Common myeloid progenitor, CD34-positive (primary cell): ENCODE measurements at places on chromosomes 4 and X.

GRCh38 chr4:87073199-87074120 is 138.6 kb downstream of the AFF1 start:
- peak; percentile 64 for DNase-seq

GRCh38 chrX:105502336-105502735 is 281.8 kb upstream of the TEX13A start:
- no peak for DNase-seq

GRCh38 chr4:118410138-118410537 is 57.3 kb upstream of the PRSS12 start:
- DNase-seq = no peak

DNA sequence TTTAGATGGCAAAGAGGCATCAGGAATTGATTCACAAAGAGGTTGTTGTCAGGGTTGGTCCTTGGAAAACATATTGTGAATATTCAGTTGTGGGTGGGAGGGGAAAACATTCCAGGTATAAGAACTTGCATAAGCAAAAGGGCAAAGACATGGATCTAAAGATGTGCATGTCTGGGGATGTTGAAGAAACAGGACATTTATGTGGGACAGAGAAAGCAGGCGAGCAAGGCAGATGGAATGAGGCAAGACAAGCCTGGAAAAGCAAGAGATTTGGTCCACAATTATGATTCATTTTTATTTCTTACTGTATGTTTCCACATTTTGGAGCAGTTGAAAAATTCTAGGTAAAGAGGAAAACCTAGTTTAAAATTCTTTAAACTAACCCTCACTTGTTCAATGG is 134.9 kb upstream of the CXXC4 start:
- DNase-seq = no peak

DNA sequence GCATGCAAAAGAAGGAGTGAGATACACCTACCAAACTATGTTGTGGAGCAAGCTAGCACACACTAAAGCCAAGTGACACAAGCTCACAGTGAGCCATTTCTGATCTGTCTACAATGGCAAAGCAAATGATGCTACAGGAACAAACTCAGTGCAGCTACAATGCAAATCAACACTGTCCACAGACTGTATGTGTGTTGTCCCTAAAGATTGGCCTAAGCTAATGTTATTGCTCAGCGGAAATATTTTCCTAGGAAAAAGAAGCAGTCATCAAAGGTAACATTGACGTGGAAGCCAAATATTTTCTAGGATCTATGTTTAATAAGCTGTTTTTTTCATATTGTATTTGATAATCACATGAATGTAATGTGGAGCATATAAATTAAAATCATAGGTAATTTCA is 34.7 kb upstream of the HPGDS start:
- no peak for DNase-seq
